ENCODE measurements at places on chromosomes 1 and 21.

DNA sequence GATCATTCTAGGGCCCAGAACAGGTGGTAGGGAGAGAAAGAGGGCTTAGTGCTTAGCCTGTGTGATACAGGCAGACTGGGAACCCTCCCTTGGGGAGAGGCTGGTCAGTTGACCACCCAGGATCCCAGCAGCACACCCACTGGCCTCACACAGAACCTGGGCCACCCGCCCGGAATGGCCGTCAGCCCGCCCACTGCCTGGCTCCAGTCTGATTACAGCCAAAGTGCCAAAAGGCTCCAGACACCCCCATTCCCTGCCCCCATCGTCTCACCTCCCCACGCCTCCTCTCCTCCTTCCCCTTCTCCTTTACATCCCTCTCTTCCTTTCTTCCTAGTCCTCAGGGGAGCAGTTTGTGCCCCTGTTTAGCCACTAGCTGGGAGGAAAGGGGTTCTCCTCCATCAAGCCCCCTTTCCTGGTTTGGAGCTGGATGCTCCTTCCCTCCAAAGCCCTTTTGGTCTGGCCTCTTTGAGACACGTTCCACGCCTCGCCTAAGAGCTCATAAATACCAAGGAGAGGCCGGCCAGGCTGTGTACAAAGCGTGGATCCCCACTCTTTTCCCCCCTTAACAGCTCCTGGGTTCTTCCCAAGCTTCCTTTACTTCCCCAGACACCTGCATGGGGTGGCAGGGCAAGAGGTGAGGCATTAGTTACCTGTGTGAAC is 4.6 kb upstream of the WNT2B start:
- DNase-seq, result no peak

GRCh38 chr1:118914379-118915161 is 73.6 kb downstream of the TBX15 start:
- DNase-seq, result no peak

- DNase-seq, result no peak
These were observed 39.0 kb upstream of the A3GALT2 start for GRCh38 chr1:33359931-33360330.

- no peak for DNase-seq
These were observed 78.4 kb upstream of the ZBTB40 start for GRCh38 chr1:22373252-22373651.

GRCh38 chr1:19481826-19482398 is 3.4 kb downstream of the CAPZB start:
- no peak for DNase-seq

GRCh38 chr1:109490029-109490933 is 3.6 kb upstream of the CYB561D1 start:
- DNase-seq, result peak; percentile 57

DNA sequence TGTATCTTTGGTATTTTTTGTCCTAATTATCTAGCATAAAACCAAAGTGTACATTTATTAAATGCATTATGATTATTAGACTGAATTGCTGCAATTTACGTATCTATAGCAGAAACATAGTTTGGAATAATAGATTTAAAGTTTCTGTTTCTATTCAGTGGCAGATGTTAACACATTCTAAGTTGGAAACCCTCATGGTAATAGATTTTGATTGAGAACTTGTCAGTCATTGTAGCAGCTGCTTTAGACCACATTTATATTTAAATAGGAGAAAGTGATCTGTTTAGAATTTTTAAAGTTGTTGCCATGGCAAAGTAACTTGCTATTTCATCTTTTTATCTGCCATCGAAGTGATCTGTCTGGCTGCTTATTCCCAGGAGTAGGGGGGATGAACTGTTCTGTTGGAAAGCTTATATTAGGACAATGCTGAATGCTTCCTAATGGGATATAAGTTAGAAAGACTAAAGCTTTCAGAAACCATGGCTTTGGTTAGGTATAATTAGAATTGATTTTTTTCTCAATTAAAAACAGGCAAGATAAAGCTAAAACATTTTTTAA is 61.6 kb downstream of the HS2ST1 start:
- no peak for DNase-seq

GRCh38 chr1:42983253-42983652 is 24.6 kb upstream of the SLC2A1 start:
- DNase-seq, result no peak

DNA sequence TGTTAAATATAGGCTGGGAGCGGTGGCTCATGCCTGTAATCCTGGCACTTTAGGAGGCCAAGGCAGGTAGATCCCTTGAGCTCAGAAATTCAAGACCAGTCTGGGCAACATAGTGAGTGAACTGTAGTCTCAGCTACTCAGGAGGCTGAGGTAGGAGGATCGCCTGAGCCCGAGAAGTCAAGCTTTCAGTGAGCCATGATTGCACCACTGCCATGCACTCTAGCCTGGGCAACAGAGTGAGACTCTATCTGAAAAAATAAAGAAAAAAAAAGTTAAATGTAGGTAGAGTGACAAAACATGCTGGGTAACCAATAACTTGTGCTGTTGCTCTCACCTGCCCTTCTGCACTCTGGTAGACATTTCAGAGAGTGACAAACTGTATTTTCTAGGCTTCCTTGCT is 25.0 kb upstream of the SRSF10 start:
- no peak for DNase-seq

DNA sequence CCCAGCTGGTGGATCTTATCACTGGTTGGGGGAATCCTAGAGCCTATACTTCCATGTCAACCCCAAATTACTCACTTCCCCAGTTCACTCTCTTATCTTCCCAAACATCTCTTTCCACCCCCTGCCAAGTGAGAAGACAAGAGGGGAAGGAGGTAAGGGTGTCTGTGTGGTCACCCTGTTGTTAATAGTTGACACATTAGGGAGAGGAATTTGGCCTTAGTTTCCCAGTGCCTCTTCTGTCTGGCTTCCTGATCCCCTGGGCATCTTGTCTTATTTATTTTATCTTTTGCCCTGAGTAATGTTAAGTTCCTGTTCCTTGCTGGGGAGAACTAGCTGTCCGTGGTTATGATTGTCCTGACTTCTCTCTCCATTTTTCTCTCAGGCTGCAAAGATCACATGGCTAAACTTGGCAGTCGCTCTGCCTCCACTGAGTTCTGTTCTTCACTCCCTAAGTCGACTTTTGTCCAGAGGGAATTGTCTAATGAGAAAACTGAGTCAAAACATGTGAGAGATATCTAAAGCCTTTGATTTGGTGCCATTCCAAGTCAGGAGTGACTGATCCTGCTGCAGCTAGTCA is 157.1 kb upstream of the SYT6 start:
- DNase-seq, result no peak

DNA sequence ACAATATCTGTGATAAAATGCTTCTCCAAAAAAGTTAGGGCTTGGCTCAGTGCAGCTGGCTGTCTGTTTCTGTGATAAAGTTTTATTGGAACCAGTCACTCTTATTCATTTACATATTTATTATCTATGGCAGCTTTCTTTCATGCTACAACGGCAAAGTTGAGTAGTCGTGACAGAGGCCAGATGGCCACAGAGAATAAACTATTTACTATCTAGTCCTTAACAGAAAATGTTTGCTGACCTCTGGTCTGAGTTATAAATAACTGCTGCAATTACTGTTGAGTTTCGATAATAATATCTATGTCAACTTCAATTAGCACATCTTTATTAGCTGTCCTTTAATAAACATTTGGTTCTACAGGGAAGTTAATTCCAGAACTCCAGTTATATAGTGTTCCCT is 180.2 kb upstream of the RUNX1 start:
- DNase-seq, result no peak

DNA sequence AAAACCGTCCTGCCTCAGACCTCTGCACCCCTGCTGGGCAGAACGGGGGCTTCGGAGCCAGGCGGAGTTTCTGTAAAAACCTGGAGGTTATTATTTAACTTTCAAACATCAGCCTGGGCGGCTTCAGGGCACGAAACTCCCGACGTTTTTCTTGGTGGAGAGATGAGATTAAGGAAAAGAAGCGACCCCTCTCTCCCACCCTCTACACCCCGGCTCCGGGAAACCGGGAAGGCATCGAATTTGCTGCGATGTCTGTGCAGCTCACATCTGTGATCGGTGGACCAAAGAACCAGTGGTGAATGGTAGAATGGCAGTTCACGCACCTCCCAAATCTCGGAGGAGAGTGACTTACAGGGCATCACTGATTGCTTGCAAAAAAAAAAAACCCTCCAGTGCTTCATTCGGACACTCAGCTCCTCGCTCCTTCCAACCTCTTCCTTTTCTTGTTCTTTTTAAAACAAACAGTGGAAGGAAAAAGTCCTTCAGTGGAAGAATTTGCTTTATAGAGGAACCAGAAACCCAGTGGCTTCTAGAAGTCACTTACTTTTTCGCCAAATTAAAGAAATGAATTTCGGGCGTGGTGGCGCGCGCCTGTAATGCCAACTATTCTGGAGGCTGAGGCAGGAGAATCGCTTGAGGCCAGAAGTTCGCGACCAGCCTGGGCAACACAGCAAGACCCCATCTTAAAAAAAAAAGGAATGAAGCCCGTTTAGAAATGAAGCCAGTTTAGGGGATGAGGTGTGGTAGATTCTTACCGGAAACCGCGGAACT is 884 bp downstream of the PHACTR4 start:
- peak; percentile 10 for DNase-seq

DNA sequence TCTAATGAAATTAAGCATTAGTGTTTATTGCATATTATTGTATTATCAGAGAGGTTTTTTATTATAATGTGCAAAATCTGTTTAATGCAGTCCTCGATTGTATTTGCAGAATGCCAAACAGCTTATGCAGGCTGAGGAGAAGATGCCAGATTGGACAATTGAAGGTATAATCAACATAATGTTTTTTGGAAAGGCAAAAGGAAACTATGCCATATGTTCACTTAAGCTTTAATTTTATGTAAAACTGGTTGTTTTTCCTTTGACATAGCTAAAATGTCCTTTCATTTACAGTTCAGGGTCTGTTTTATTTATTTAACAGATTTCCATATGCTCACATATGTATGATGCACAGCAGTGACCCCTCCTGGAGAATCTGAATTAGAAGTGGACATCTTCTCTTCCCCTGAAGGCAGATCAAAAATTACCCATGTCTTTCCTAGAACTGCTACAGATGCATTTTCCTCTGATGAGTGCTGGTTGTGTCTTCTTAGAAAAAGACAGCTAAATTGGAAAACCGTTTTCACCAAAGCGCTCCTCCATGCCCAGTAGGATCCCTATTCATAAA is 143.5 kb upstream of the USH2A start:
- no peak for DNase-seq

- no peak for DNase-seq
These were observed 24.7 kb downstream of the TRPM2 start for GRCh38 chr21:44377922-44378645.

DNA sequence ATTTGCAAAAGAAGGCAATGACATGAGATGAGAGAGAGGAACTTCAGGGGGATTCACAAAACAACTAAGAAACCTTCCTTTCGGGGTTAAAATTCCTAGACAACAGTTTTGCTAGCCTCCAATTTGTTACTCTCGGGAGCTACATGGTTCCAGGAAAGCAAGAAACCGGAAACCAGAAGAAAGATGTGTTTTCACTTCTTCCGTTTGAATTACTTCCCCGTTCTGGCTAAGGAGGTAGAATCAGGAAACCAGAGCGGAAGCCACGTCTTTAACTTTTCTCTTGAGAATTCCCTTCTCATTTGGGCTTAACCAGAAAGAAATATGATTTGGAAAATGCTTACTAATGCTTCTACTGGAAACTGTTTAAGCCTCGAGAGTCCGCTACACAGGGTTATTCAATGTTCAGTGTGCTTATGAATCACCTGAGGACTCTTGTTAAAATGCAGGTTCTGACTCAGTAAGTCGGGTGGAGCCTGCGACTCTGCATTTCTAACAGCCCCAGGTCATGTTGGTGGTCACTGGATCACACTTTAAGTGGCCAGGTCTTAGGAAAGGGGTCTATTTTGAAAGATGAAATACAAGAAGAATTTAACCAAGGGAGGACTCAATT is 43.5 kb upstream of the MCOLN3 start:
- DNase-seq, result peak; percentile 6

GRCh38 chr1:17121881-17122280 is 2.6 kb upstream of the PADI2 start:
- DNase-seq, result no peak

DNA sequence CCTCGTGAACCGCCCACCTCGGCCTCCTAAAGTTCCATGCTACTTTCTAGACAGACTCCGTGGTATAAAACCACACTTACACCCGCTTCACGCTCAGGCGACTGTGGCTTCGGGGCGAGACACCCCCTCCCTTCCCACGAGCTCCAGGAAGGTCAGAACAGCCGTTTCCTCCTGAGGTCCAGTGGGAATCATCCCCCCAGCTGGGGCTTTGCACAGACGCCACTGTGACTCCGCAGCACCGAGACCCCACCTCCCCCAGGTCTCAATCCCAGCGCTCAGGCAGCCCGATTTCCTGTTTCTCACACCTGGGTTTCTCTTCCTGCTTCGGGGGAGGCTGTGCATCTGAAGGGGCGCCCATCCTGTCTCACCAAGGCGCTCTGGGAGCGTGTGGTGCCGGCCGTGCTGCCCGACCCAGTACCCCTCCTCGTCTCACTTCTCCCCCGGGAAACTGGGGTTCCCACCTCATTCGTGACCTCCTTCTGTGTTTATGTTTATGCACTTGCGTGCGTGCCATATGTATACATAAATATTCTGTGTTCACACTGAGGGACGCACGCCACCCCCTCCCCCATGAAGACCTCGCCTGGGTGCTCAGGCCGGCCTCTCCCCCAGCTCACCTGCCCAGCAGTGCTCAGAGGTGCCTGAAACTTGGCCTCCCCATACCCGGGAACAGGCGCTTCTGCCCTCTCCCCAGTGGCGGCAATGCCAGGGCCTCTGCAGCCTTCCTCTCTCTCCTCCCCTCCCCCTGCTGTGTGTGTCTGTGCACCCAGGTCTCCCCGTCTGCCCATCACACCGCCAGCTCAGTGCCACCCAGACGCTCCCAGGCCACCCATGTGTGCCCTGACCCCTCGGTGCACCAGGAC is 14.6 kb downstream of the SLC35E2B start:
- peak; percentile 35 for DNase-seq

DNA sequence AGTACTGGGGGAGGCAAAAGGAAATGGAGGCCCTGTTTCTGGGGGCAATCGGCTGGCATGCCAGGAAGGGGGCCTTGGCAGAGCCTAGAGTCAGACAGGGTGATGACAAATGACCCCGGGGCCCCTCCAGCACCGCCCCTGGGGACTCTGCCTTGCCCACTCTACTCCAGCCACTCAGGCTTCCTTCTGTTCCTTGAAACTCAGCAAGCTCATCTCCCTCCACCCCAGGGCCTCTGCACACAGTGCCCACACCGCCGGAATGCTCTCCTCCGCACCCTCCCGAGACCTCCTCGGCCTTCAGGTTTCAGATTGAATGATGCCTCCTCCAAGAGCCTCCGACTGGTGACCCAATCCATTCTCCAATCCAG is 122.5 kb upstream of the ZBTB40 start:
- DNase-seq, result no peak

DNA sequence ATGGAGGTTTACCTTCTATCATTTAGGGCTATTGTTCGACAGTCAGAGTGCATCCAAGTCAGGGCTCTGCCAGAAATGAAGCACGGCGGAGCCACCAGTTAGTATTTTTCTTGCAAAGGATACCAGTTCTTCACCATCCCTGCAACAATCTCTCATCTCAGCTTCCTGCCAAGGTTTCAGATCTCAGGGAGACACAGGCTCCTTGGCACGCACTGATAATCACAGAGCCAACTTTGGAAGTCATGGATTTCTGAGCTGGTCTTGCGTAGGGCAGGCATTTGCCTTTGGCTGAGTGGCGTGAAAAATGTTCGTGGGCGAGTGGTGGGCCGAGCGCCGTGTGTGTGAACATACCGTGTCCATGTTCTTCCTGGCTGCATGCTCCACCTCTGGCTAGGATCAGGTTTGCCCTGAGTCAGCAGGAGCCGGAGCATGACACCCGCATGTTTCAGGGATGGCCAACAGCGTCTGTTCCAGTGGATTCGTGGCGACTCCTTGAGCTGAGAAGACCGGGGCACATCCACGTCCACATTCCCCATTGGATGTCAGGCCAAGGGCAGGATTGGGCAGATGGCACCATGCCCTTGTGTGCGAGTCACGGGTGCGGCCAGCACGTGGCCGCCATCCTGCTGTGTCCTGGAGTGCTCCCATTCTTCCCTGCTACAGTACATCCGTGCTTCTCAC is 118.5 kb upstream of the C1orf174 start:
- no peak for DNase-seq

All from activated T-cell treated with anti-CD3 and anti-CD28 coated beads for 48 hours (primary cell).